ENCODE measurements at places on chromosomes 3 and 15.

- DNase-seq = no peak
These were observed at the start of gene SPSB4 for GRCh38 chr3:141050576-141051442. TSS of gene SPSB4 (plus strand) at chr3:141051347. CDS start at chr3:141066105, 14,758 bp downstream.

GRCh38 chr3:177554895-177555759, 357.8 kb upstream of the TBL1XR1 start:
- no peak for DNase-seq

DNA sequence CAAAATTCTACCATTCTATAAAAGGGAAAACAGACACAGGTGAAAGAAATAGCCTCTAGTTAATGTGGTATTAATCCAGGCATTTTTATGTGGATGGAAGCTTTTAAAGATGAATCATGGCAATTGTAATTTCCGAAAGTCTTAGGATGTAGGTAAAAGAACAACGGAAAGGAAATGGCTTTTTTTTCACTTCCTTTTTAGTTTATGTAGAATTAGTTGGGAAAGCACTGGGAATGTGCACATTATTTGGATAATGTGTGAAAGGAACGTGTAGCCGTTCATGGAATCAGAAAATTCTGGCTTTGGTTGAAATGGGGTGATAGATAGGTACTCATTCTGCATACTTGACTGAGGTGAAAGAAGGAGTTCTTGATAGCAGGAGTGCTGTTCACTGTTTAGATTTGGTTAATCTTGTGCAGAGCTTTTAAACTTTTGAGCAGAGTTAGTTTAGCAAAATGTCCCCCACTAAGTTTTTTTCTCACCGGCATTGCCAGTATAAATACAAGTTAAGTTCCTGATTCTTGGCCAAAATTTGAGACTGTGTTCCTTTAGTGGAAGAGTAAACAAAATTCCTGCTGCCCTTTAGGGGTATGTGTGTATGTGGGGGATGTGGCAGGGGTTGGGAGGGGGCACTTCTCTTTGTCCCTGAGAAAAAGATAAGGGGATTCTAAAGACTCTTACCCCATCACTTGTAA, 20.2 kb upstream of the UTS2B start:
- no peak for DNase-seq

- DNase-seq = peak; percentile 17
These were observed 49.7 kb downstream of the CCK start for GRCh38 chr3:42216302-42216701.

GRCh38 chr15:66302489-66303278, 9.3 kb downstream of the DIS3L start:
- DNase-seq = no peak

DNA sequence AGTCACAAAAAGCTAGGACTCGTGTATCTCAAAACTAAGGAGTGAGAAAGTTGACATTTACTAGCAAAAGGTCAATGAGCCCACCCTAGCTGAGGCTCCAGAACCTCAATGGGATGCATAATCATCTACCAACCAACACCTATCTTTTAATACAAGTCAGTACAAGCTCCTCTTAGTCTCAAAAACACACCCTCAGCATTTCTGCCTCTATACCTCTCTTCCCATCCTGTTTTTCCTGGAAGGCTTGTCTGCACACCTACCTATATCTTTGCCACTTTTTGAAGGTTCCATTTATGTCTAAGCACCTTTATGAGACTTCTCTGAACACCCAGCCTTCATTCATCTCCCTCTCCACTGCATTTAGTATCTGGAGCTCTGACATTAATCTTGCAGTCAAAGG, 10.0 kb downstream of the WWTR1 start:
- no peak for DNase-seq

GRCh38 chr3:136078421-136079364, 113.2 kb downstream of the PPP2R3A start:
- DNase-seq = peak; percentile 48

GRCh38 chr15:83365370-83365938, 81.0 kb upstream of the BNC1 start:
- no peak for DNase-seq

DNA sequence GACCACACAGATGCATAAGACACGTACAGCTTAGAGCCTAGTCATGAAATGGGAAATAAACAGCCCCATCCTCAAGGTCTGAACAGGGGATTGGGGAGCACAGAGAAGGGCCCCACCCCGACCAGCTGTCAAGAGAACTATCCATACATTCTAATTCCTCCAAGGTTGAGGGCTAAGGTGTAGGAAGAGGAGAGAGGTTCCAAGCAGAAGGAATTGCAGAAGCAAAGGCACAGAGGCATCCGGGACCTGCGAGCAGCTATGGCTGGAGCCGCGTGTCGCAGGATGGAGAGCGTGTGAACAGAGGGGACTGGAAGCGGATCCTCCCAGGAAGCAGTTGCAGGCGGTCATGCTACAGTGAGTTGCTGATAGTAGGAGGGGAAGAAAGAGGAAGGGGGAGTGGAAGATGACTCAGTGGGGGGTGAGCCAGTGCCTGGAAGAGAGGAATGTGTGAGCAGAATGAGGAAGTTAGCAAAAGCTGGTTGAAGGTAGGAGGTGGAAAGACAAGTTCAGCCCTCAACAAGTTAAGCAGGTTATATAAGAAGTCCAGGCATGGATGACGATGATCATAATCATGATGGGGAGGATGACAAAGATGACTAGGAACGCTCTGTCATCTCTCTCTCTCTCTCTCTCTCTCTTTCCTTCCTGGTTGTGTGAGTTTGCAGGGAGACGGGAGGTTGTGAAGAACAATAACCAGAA, 89.7 kb downstream of the LIPC start:
- DNase-seq = no peak

DNA sequence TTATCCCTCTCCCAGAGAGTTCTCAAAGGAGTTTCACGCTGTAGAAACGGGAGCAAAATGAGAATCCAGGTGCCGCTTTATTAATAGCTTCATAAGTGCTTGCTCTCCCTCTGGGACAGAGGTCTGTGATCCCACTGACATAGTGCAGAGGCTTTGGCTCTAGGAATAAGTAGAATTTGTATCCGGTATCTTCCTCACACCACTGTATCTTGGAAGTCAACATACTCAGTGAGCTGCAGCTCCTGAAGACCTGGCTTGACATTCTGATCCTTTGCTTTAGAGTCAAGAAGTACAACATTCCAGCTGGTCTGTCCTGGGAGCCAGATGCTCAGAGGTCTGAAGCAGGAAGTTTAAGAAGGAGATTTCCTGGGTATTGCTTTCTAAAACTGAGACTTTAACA, 323.0 kb downstream of the LPP start:
- DNase-seq = no peak

- DNase-seq = no peak
These were observed 85.9 kb upstream of the FNDC3B start for GRCh38 chr3:171953301-171954022.

DNA sequence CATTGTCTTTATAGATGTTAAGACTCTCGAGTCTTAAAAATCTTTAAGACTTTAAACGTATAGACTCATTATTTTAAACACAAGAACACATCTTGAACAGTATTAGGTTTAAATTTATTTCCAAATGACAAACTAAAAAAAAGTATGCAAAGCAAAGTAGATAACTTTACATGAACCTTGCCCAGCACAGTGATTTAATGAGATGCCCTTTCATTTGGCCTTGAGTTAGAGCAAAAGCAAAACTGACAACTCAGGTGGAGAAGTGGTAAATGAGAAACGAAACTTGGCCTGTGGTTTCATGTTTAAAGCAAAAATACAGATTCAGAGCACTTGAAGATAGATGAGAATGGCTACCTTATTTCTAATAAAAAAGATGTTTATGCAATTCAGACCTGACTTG, 8.6 kb downstream of the GPR15 start:
- DNase-seq = peak; percentile 56

- DNase-seq = no peak
These were observed 419.5 kb upstream of the NAALADL2 start for GRCh38 chr3:174439331-174440252.

GRCh38 chr15:64355348-64355943, 527 bp downstream of the CSNK1G1 start:
- no peak for DNase-seq

- no peak for DNase-seq
These were observed 7.1 kb upstream of the PLCB2 start for GRCh38 chr15:40314723-40315276.

DNA sequence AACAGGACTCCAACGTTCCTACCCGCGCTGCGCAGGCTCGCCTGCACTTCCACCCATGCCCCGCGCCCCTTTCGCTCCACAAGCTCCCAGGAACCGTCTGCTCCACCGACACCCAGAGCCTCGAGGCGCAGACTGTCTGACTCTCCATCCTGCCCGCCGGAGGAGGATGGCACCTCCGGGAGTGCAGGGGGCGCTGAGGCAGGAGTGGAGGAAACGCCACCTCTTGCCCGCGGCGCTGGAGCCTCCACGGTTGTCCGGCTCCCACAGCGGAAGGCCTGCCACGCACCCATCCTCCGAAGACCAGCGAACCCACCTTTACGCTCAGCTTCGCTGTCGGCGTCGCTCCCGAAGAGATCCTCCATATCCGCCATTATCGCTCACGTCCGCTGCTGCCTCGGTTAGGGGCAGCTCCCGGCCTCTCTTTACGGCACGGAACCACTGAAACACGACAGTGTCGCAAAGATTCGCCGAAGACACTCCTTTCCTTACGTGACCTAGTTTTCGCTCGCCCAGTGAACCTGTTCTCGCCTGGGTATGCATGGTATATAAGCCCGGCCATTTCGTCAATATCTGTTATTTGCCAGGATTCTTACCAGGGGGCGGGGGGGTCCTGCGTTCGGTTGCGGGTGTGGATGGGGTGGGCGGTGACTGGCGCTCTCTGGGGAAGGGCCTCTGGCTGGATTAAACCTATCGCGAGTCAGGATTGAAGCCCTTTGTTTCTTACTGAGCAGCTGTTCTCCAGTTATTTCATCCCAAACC, at the start of gene LEO1:
Gene LEO1, minus strand, starts transcription at position 404 of the 759 bp plus-strand sequence. Its CDS starts 33 bp downstream, at position 371.
- DNase-seq = peak; percentile 96

GRCh38 chr3:45187694-45188141, 38.4 kb downstream of the TMEM158 start:
- no peak for DNase-seq

DNA sequence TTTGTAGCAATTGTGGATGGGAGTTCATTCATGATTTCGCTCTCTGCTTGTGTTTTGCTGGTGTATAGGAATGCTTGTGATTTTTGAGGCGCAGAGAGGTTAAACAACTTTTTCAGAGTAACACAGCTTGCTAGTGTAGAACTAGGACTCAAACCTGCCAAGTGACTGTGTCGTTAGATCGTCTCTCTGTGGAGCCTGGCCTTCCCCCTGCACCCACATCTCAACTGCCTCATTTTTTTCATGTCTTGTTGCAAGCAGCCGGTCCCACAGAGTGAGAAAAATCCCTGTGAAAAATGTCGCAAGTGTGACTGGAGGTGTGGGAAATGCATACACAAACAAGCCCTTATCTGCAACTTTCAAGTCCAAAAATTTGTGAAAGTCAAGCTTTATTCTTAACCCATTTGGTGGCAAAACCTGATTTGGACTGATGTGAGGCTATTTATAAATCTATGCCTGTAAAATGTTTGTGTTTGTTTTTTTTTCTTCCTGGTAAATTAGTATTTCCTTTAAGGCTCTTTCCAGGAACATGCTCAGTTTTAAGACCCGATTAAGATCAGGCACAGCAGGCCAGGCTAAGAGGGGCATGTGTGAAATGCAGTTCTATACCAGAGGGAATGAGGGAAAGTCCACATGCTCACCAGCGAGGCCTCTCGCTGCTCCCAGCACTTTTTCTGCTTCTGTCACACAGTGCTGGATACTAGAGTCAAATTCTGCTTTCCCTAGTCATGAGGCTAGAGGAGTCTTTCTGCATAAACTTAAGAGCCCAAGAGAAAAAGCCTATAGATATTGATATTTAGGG, 25.8 kb downstream of the ST6GAL1 start:
- no peak for DNase-seq

- DNase-seq = no peak
These were observed 34.1 kb downstream of the EOMES start for GRCh38 chr3:27688053-27688452.

DNA sequence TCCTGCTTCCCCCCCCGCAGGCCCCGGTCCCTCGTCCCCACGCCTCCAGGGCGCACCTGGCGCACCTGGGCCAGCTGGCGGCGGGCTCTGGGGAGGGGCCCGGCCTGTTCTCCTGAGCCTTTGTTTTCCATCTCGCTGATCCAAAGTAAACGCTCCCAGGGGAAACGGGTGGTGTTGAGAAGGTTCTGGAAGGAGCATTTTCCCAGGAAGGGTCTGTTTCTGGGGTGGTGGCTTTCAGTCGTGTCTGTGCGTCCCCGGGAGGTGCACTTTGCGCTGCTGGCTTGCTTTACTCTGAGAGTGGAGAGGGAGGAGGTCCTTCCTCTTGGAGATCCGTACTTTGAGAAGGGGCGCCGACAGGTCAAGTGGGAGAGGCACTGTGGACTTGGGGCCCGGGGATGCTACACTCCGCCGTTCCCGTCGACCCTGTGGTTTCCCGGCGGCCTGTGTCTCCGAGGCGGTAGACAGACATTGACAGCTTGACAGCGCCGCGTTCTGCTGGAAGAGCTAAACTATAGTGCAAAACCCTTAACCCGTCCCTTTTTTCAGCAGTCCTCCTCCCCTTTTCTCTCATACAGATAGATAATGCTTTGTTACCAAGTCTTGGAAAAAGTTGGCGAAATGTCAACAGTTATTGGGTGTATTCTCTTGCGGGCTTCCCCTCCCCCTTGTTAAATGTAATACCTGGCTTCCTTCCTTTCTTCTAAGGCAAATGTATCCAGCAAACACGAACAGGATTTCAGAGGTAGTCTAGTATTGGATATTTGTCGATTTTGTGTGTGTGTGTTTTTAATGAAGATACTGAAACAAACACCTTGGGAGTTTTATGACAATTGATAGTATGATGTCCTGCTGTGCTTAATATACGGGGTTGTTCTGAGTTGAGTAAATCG, 6.5 kb downstream of the TPM1 start:
- DNase-seq = peak; percentile 34

DNA sequence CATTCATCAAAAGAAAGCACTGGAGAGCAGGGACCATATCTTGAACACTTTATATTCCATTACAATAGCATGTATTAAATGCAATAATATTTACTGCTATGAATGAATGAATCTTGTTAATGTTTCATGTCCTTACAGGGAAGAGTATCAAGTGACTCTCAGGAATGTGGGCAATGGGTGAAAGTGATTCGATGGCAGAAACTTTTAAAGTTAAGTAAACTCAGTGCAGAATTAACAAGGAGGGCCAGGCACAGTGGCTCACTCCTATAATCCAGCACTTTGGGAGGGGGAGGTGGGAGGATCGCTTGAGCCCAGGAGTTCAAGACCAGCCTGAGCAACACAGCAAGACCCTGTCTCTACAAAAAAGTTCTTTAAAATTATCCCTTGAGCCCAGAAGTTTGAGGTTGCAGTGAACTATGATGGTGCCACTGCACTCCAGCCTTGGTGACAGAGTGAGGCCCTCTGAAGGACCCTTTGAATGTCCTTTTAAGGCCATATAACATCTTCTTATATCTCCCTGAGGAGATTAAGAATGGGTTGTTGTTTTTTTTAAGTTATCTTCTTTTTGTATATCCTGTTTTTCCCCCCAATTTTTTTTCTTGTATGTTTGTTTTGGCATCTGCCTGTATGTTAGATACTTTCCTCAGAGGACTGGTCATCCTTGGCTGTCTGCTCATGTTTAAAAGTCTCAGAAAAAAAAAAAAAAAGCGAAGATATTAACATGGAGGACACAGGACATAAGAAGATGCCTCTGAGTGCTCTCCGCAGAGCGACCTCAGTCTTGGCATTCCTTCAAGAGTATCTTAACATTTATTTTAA, 9.6 kb upstream of the FSIP1 start:
- DNase-seq = no peak

Data from CD4-positive, alpha-beta T cell treated with Interleukin-17A for 1 hour (primary cell).